ENCODE measurements at places on chromosomes 3 and 15.

- no peak for DNase-seq
Observed at GRCh38 chr3:14462738-14463137, 60.3 kb downstream of the SLC6A6 start.

DNA sequence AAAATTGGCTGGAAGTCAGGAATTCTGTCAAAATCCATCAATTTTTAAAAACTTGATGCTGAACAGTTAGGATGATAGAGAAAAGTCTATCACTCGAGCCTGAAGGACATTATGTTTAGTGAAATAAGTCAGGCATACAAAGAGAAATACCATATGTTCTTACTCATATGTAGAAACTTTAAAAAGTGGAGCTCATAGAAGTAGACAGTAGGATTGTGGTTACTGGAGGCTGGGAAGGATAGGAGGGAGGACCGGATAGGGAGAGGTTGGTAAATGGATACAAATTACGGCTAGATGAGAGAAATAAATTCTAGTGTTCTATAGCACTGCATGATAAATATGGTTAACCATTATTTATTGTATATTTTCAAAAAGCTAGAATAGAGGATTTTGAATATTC is 389.5 kb upstream of the RASGRP1 start:
- no peak for DNase-seq

DNA sequence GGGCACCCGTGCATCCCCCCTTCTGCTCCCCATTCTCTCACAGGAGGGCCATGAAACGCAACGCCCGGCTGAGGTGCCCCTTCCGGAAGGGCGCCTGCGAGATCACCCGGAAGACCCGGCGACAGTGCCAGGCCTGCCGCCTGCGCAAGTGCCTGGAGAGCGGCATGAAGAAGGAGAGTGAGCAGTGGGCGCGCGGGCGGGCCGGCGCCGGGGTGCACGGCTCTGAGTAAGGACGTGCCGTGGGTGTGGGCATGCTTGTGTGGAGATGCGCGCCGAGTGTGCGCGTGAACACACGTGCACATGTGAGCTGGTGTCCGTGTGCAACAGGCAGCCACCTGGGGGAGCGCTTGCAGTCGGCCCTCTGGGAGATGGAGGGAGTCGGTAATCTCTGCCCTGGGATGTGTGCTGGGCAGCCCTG is 28.1 kb downstream of the NR1I2 start:
- peak; percentile 29 for DNase-seq

- DNase-seq: no peak
Observed at GRCh38 chr15:87610366-87610765, 646.2 kb downstream of the NTRK3 start.

- peak; percentile 94 for DNase-seq
Observed at GRCh38 chr3:123642182-123642956, 57.5 kb upstream of the HACD2 start.

GRCh38 chr3:10703875-10704274 is 112.2 kb upstream of the SLC6A11 start:
- peak; percentile 54 for DNase-seq

- no peak for DNase-seq
Observed at GRCh38 chr3:100010087-100010417, 104.2 kb downstream of the FILIP1L start.

GRCh38 chr15:90596943-90597342 is 67.2 kb downstream of the CRTC3 start:
- DNase-seq: no peak

DNA sequence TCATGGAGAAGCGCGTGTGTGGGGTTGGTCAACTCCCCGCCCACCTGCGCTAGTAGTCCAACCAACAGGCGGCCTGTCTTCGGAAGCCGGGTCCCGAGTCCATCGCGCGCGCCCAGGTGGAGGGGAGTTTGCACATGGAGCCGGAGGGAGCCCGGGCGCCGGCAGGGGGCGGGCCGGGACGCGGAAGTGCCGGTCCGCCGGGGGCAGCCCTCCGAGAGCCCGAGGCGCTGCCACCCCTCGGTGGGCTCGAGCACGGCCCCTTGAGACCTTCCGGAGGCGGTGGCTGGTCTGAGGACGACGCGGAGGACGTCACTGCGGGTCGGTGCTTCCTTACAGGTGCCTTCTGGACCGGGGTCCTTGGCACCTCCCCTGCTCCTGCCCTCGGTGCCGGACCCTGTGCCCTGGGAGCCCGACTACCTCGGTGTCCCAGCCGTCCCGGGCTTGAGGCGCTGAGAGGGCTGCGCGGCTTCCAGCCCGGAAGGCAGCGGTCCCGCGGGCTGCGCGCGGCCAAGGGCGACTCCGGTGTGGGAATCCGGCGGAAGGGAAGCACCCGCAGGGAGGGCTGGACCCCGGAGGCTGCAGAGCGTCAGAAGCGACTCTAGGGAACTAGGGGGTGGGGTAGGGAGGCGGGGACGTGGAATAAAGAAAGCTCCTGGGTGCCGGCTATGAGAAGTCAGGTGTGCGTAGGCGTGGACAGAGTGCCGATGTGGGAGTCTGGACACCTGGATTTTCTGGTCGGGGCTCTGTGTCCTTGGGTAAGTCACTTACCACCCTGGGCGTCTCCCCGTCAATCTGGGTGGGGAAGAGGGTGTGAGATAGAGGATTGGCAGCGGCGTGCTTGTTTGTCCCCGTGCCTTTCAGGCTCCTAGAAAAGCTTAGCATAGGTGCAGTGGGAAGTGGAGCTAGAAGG is 212.3 kb downstream of the FGF12 start:
- no peak for DNase-seq

DNA sequence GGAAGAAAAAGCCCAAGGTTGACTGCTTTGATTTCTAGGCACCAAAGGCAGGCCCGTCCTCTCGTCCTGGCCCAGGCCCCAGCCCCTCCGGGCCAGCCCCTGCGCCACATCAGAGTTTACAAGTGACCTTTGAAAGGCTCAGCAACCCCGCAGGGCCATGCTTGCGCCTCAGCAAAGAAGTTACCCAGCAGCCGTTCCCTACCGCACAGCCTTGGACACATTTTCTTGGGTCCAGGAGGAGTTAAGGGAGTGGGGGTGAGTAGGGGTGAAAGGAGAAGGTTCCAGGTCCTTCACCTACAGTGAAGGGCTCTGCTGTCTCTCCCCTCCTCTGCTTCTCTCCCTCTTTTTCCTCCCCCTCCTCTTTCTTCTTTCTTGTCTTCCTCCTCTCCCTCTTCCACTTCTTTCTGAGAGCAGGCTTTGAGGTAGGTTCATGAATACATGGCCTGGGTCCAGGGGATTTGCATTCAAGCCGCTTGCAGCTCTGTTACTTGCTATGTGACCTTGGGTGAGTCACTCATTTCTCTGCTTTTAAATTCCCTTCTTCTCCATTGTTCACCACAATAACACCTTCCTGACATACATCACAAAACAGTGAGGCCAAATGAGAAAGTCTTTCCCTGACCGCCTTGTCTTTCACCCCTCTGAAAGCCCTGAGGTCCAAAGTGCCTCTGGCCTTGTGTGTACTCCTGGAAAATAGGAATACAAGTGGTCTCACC is 223.3 kb upstream of the TPRG1 start:
- DNase-seq: peak; percentile 75

DNA sequence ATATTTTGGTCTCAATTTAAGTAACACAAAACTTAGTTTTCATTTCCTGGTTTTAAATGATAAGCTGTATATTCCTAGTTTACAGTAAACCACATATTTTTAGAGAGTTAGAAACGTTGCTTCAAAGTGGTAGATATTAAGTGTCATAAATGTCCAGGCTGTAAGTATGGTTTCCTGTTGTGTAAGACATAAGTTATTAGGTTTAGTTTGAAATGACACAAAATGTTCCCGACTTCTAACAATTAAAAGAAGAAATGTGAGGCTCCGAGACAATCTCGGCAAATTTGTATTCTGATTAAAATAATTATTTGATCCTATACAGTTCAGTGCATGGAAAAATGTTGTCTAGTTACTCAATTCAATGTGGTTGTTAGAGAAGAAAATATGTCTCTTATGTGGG is 387.3 kb downstream of the EPHA3 start:
- DNase-seq: no peak

DNA sequence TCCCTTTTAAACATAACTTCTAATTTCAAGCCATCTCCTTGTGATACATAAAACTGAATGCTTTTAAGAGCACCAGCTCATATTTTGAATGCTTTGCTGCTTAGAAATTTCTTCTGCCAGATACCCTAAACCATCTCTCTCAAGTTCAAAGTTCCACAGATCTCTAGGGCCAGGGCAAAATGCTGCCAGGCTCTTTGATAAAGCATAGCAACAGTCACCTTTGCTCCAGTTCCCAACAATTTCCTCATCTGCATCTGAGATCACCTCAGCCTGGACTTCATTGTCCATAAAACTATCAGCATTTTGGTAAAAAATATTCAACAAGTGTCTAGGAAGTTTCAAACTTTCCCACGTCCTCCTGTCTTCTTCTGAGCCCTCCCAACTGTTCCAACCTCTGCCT is 17.5 kb downstream of the OSTN start:
- DNase-seq: no peak

DNA sequence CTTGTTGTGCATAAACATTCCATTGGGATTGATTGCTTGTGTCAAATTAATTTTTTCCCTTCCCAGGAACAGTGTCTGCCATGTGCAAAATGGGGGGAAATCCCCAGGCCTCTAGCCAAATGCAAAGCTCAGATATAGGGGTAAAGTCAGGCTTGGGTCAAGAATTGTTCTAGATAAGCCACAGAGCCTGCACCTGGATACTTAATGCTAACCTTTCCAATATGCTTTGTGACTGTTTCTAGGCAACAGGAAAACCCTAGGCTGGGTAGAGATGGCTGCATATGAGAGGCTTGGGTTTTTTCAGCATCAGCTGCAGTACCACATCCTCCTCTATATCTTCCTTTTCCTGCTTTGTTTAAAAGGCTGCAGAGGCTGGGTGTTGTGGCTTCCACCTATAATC is 61.9 kb upstream of the ROPN1 start:
- no peak for DNase-seq

GRCh38 chr3:102240720-102241119 is 194.1 kb upstream of the ZPLD1 start:
- no peak for DNase-seq

- peak; percentile 38 for DNase-seq
Observed at GRCh38 chr3:154121701-154122551, 736 bp downstream of the ARHGEF26 start.

GRCh38 chr15:66948294-66948693 is 117.1 kb upstream of the SMAD3 start:
- DNase-seq: peak; percentile 59

- no peak for DNase-seq
Observed at GRCh38 chr3:72163809-72164634, 379.1 kb upstream of the PROK2 start.

All from fibroblast of skin of scalp (primary cell).